Immature natural killer cell (primary cell): ENCODE measurements at places on chromosomes 2 and 18. TPM values are rescaled to one million over a fixed set of nuclear protein-coding genes. Genes with fewer than 3 reads are reported as not detected.

DNA sequence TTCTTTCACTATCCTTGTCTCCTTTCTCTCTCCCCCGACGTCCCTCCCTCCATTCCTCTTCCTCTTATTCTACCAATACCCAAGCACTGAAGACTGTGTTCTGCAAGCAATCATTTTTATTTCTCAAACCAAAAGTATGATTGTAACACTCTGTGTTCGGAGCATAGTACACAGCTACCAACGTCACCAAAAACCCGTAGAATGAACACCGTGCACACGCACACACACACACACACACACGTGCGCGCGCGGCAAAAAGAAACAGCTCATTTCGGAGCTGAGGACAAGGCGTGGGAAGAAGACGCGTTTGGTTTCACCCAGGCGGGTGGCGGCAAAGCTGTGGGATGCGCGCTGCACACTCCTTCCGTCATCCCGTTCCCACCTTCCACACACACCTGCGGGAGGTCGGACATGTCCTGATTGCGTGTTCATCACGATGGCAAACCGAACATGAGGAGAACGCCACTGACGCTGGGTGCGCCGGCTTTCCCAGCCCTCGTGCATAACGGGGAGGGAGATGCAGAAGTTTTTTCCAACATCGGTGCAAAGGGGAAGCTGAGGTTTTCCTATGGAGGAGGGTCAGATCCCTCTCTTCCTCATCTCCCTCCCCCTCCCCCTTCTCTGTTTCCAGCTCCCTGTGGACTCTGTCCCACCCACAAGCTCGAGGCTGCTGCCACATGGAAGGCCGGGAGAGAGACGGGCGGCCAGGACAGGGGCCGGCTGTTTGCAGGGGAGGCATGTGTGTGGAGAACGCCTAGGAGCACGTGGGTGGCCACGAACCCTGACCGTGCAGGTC is 20.4 kb downstream of the MBP start:
- peak overlapping the region; percentile 98 for H3K27ac ChIP-seq
- H3K4me1 ChIP-seq: peaks cover 100% of the 10 kb centered on the region
- peaks cover 37% of the 10 kb centered on the region for H3K36me3 ChIP-seq

DNA sequence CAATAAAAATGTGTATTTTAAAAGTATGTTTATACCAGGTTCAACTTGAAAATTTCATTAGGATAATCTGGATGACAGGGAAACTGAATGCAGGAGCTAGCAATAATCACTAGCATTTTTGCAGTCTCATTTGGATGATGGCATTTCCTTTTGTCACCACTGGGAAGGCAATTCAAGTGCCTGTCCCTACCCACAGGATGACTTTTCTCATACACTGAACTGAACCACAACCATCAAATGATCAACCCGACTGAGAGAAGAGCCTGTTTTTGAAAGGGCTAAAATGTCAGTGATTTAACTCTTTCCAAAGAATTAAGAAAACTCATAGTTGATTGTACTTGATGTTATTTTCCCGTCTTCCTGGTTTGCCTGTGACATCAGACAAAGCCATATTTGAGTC is 115.0 kb downstream of the FAM124B start:
- no peak for DNase-seq
- peaks cover 4% of the 10 kb centered on the region for H3K27me3 ChIP-seq

DNA sequence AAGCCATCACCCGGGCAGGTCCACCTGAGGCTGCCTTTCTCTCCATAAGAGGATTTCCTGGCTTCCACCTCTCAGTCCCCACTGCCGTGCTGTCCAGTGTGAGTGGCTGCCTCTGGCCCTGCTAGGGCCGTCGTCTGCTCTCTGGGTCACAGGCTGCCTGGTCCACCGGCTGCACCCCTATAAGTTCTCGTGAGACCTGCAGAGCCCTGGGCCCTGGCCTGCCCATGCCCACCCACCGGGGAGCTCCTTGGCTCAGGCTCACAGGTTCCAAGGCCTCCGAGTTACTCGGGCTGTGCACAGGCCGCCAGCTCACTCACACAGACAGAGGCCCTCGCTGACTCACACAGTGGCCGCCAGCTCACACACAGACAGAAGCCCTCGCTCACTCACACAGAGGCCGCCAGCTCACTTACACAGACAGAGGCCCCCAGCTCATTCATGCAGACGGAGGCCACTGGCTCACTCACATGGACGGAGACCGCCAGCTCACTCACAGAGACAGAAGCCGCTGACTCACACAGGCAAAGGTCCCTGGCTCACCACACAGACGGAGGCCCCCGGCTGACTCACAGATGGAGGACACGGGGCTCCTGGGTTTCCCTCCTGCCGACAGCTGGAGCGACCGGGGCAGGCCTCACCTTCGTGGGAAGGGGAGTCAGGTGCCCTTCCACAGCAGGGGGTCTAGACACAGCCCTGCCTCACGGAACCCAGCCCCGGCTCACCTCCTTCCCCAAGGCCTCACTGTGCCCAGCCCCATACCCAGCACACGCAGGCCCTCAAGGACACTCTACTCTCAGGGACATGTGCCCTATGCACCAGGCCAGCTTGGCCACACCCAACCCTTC is 334.1 kb upstream of the MYT1L start:
- H3K27me3 ChIP-seq: no peaks in the 10 kb centered on the region
- no peak overlapping the region for H3K27ac ChIP-seq
- no peak overlapping the region for H3K4me3 ChIP-seq
- H3K36me3 ChIP-seq: no peaks in the 10 kb centered on the region
- no peaks in the 10 kb centered on the region for H3K4me1 ChIP-seq

The GTF3C2 gene
- polyA plus RNA-seq: 22.1 TPM

The SKOR2 gene
- not detected for polyA plus RNA-seq

The ANKAR gene
- 9.2 TPM for polyA plus RNA-seq

The KRTCAP3 gene
- not detected for polyA plus RNA-seq
